ENCODE measurements at places on chromosomes 1 and 21.
A peak's percentile ranks its signal among the peaks of the same experiment; 100 is the strongest.

GRCh38 chr21:42398436-42399028 is 2.7 kb upstream of the TMPRSS3 start:
- no peak for DNase-seq

DNA sequence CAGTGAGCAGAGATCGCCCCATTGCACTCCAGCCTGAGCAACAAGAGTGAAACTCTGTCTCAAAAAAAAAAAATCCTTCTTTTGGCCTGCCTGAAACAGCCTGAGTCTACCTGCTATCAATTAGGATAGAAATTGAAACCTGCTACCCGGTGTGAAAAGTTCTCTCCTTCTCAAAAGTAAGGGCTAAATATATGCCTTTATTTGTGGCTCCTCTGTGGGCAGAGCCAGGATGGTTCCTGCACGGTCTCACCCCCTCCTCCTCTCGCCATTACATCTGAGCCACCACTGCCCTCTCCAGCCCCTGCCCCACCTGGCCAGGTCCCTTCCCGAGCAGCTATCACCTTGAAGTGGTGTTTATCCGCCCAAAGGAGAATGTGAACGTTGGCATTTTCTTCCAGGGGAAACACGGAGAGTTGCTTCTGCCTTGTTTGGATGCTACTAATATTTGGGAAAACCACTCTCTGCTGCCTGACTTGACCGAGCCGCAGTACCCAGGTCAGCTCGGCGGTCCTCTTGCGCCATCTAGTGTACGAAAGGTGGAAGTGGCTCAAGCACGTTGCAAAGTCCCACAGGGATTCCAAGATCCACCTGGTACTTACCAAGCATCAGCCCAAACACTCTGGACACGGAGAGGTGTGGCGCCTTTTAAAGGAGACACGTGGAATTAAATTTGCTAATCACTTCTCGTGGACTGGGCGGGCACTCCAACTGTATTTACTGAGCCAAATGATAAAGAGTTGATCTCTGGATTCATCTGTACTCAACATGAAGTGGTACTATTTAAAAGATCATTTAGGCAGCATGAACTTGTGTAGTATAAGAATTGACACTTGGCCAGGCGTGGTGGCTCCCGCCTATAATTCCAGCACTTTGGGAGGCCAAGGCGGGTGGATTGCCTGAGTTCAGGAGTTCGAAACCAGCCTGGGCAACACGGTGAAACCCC is 31.9 kb downstream of the SETD4 start:
- DNase-seq: peak; percentile 89

DNA sequence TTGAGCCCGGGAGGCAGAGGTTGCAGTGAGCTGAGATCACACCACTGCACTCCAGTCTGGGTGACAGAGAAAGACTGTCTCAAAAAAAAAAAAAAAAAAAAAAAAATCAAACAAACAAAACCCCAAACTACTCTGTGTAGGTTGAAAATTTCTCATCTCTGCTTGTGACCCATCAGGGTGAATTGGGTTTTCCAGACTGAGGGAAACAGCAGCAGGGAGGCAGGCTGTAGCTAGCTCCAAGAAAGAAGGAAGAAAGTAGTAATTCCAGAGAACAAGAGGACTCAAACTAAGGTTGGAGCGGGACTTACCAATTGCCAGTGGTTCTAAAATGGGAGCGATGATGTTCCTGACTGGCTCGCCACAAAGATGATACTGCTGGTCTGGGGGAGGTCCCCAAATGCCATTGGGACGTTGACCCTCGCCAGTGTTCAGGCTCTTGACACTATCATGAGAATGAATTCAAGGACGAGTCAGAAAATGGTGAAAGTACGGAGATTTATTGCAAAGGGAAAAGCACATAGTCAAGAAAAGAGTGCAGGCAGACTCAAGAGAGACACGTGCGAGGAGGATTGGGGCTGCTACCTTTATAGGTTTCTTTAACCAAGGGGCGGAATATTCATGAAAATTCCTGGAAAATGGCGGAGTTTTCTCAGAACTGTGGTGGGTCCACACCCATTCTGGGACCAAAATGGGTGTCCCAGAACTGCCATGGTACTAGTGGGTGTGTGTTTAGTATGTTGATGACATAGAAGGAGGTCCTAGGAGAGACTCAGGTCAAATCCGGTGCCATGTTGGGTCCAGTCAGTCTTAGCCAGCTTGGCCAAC is 13.4 kb downstream of the AADACL4 start:
- DNase-seq: no peak

- DNase-seq: peak; percentile 81
Observed at GRCh38 chr1:43763497-43763973, 56.2 kb downstream of the ST3GAL3 start.

DNA sequence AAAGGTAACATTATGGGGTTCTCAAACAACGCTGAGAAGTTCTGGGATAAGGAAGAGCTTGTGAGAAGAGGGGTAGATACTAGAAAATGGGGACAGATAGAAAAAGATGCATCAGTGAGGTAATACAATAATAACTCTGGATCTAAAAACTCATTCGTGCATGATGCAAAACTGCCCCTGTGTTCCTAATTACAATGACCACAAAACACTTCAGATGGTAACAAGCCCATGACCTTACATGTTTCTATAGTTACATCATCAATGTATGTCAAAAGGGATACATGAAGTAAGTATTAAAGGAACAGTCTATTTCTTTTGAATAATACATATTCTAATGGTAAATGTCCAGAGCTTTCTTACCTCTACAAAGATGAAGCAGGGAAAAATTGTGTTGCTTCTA is 110.6 kb upstream of the PLPPR5 start:
- no peak for DNase-seq
